ENCODE measurements at places on chromosomes 16 and 17.

- no peak for DNase-seq
These were observed 50.7 kb downstream of the CFDP1 start for GRCh38 chr16:75382611-75383010.

DNA sequence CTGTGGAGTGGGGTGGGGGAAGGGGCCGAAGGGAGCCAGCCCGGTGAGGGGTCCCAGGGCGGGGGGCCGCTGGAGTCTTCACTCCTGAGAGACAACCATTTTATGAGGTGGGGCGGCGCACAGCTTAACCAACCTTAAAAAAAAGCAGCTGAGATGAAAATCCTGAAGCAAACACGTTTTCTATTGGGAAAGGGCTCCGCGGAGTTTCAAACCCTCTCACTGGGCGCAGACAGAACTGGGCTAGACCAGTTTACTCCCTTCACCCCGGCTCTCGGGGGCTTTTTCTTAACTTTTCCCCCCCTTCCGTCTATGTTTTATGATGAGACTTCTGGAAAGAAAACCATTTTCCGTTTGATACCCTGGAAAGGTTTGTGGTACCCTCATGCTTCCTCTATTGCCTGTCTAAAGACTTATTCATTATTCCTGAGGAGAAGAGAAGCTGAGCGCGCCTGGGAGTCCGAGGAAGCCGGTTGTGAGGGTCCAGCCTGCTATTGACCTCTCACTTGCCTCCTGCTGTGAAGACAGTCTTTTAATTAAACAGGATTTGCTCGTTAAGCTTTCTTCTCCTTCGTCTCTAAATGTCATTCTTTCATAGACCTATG is 482 bp upstream of the SSH2 start:
- DNase-seq = no peak

- DNase-seq = no peak
These were observed 58.7 kb upstream of the DLX4 start for GRCh38 chr17:49910094-49910857.

- no peak for DNase-seq
These were observed 37.2 kb downstream of the LITAFD start for GRCh38 chr16:8919089-8919933.

DNA sequence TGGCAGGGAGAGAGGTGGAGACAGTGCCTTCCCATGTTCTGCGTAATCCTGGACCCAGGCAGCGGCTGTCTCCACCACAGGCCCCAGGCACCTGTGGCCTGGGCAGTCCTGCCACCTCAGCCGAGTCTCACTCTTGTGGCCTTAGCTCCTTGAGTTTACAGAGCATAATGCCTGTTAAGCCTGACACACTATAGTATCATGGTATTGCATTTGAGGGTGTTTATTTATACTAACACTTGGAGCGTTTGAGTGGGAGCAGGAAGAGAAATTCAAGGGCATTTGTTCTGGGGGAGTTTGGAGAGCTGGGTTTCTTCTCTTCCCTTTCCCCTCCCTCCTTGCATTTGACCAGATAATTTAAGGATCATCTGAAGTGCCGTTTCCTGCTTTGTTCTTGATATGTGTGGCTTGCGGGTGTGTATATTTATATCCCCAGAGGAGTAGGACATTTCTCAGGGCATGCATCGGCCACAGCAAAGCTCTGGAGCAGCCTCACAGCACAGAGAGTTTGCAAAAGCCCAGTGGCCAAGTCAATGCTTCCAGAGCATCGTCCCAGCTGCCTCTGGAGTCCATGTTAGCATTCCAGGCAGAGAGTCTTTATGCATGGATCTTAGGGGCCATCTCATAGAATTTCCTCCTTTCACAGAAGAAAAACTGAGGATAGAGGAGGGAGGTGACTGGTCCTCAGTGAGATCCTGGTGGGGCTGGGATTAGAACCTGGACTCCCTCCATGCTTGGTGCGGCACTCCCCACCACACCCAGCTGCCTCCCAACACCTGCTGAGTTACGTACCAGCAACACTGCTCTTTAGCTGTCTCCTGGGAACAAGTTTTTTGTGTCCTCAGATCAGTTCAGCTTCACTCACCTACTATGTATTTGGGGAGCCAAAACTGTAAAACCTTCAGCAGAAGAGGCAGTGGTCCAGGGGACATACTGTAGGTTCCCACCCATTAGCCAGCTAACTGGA is 222.8 kb downstream of the CCDC182 start:
- no peak for DNase-seq

DNA sequence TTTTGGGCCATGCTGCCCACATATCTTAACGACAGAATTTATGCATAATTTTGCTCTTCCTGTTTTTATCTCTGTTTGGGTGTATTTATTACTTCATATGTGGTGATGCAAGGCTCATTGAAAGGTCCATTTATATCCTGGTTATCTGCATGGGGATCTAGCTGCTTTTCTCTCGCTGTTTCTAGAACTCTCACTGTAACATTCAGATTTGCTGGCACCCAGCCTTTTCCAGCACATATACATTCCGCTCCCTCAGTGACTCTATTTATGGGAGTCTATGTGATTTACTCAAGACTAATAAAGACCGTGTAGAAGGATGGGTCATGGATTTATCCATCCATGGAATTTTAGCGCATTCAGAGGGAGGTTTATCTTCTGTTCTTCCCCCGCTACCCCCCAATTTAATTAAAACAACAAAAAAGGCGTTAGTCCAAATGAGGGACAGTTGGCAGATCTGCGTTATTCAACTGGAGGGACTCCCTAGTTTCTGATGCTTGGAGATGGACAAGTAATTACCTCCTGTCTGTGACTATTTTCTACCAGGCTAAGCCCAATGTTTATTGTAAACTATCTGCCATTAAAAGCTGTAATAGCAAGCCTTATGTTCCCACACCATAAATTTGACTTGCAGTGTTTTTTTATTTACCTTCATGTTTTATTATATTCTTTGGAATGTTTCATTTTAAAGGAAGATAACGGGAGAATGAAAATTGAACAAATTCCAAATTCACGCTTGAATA is 19.8 kb upstream of the MARCHF10 start:
- DNase-seq = no peak

DNA sequence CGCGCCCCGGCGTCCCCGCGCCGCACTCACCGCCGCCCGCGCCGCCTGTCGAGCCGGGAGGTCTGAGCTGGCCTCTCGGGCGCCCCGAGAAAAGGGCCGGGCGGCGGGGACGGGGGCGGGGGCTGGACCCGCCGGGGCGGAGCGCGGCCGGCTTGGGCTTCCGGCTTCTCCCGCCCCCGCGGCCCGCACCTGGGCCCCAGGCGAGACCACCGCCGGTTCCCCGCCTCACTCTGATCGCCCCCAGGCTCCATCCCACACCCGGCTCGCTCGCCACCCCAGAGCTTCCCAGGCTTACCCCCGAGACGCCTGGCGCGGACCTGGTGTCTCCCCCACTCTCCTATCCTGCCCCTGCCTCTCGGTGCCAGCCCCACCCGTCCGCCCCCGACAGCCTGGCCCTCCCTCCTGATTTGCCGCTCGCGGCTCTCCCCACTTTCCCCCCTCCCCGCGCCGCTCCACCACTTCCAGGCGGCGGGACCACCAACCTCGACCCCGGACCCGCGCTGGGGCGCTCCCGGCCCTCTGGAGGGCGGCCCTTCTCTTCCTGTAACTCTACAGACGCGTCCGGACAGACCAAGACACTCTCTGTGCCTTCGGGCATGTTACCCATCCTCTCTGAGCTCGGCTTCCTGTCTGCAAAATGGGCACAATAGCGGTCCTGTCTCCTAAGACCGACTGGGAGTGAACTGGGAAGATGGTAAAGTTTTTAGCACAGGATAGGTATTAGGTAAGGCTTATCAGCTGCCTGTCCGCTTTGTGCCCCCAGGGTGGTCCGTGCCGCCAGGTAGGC is at the start of gene LITAF:
LITAF (minus strand) TSS at position 64 of the 787 bp plus-strand sequence. CDS start 30,189 bp downstream, outside the sequence.
- peak; percentile 92 for DNase-seq

- no peak for DNase-seq
These were observed 85.4 kb downstream of the ITFG1 start for GRCh38 chr16:47375423-47375822.

- DNase-seq = no peak
These were observed 2.2 kb downstream of the CARMIL2 start for GRCh38 chr16:67647111-67647651.

DNA sequence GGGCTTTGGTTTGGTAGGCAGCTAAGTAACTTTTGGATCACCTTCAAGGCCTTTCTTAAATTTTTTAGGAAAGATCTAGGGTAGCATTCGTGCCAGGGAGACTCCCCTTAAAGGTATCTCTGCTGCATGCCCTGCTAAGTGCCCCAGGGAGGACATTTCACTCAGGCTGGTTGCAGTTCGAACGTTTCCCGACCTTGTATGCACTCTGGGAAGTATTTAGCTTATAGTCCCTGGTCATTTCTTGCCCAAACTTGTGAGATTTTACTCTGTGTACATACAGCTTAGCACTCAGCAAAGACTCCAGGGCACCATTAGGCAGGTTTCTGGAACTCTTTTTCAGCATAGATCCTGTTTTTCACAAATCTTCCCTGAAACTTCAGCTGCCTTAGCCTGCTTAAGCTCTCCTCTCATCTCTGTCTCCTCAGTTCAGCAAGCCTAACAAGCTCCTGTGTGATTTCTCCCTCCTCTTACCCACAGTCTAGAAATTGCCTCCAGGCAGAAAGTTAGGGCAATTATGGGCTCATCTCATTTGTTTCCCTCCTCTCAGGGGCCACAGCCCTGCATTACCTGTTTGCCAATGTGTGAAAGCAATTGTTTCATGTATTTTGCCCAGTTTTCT is 84.6 kb downstream of the MRTFB start:
- no peak for DNase-seq

DNA sequence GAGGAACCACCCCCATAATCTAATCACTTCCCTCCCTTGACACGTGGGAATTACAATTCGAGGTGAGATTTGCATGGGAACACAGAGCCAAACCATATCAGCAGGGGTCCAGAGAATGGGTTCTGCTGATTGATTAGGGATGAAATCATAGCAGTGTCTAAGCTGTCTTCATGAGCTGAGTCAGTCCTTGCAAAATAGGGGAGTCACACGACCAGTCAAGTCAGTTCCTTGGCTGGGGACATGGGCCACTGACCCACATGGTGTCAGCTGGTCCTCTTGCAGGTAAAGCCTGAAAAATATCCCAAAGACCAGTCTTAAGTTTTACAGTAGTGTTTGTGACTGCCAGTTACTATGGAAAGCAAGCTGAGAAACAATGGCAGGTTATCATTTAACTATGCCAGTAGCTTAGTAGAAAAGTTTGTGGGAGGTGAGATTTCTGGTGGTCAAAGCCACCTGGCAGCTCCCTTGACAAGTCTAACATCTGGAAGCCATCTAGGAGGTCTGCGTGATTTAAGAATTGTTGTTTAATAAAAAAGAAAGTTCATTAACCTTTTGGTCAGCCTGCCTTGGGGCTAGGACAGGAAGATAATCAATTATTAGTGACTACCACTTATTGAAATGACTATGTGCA is 15.7 kb upstream of the ATF7IP2 start:
- no peak for DNase-seq

GRCh38 chr16:29712809-29713208 is 33.0 kb downstream of the C16orf54 start:
- DNase-seq = no peak

- DNase-seq = no peak
These were observed 625 bp downstream of the DVL2 start for GRCh38 chr17:7233701-7234082.

DNA sequence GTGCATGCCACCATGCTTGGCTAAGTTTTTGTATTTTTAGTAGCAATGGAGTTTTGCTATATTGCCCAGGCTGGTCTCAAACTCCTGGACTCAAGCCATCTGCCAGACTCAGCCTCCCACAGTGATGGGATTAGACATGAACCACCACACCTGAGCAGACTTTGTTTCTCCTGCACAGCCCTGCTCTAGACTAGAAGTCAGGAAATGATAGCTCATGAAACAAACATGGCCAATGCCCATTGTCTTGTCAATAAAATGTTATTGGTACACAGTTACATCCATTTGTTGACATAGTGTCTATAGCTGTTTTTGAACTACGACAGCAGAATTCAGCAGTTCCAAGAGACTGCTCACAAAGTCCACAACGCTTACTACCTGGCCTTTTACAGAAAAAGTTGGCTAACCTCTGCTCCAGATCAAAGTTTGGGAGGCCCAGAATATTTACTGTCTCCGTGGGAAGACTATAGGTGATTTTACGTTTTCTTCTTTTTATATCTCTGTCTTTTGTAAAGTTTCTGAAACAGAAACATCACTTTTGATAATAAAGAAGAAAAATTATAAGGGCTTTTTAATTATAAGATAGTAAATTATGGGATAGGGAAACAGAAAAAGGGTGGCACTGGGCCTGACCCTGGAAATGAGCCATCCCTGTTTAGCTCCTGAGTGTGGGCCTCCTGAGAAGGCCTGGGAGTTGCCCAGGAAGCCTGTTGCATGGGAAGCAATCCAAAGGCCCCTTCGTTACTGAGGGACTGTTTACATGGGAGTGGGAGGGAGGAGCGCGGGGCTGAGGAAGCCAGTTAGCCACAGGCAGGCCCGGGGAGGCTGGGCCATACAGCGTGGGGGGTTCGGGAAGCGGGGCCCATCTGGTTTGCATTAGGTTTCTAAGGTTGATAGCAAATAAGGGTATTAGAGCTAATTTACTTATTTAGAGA is 201.5 kb downstream of the IRF8 start:
- peak; percentile 30 for DNase-seq

- DNase-seq = no peak
These were observed 8.8 kb downstream of the VPS53 start for GRCh38 chr17:705863-706262.

DNA sequence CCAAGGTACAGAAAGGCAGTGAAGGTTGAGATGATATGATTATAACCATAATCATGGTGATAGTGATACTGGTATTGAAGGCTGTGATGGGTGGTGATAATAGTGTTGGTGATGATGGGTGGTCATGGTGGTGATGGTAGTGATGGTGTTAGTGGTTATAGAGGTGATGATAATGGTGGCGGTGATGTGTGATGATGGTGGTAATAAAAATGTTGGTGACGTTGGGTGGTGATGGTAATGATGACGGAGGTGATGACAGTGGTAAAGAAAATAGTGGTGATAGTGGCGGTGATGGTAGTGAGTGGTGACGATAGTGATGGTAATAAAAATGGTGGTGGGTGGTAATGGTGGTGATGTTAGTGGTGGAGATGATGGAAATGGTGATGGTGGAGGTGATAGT is 65.1 kb upstream of the KDM8 start:
- DNase-seq = no peak

GRCh38 chr17:80035687-80035936 is at the start of gene TBC1D16:
Gene TBC1D16 (minus strand): TSS chr17:80035872. CDS start chr17:80013547, 22,325 bp downstream.
- DNase-seq = no peak

DNA sequence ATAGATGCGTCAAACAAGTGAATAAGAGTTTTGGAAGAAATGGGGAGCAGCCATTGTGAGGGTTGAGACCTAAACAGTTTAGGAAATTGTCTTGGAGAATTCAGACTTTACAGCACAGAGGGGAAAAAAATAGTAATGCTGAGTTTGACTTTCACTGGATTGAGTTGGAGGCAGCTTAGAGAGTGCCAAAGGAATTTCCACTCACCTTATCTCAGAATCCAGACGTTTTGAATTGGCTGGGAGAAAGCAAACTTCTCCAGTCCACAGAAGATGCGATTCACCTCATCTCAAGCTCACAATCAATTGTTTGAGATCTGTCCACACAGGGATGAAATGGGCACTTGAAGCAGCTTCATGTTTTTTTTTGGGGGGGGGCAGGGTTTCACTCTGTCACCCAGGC is 663.5 kb upstream of the SALL1 start:
- no peak for DNase-seq

GRCh38 chr16:9091867-9092281 is 430 bp downstream of the HAPSTR1 start:
- DNase-seq = peak; percentile 68

Data from aorta (tissue), 5 donors.